ENCODE measurements at places on chromosomes 16 and 17. TPM values are rescaled to one million over a fixed set of nuclear protein-coding genes. Genes with fewer than 3 reads are reported as not detected.

DNA sequence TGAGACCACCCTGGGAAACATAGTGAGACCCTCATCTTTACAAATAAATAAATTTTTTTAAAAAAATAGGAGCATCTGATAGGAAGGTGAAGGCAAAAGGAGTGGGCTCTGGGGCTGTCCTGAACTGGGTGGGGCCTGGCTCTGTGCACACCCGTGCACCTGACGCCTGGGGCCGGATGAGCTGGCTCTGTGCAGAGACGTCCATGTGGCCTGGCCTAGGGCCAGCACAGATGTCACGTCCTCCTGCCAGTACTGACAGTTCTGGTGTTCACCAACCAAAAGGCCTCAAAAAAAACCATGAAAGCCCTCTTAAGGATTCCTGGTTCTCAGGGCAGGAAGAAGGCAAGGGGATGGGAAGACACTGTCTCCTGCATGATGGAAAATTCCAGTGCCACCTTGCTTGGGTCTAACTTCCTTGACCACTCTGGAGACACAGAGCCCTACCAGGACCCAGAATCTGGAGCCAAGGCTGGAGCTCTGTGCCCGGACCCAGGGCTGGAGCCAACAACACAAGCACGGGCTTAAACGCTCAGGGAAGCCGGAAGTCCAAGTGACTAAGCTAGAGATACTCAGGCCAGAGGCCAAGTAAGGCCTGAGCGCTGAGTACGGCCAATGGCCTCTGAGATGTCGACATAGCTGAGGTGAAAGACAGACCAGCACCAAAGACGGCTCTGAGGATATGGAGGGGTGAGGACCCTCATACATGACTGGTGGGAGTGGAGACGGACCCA lies 32.9 kb downstream of the COPRS start:
- H3K27me3 ChIP-seq = no peaks in the 10 kb centered on the region
- H3K36me3 ChIP-seq = no peaks in the 10 kb centered on the region

Gene AMDHD2
- total RNA-seq = 67.0 TPM

Gene AANAT
- total RNA-seq = not detected

GRCh38 chr16:84243732-84244131 lies 3.9 kb upstream of the KCNG4 start:
- no peaks in the 10 kb centered on the region for H3K4me1 ChIP-seq
- no peak overlapping the region for H3K27ac ChIP-seq
- no peaks in the 10 kb centered on the region for H3K27me3 ChIP-seq
- no peaks in the 10 kb centered on the region for H3K36me3 ChIP-seq

Gene NATD1
- total RNA-seq = 8.4 TPM

GRCh38 chr17:75490173-75490743 lies 25.1 kb downstream of the CASKIN2 start:
- H3K4me3 ChIP-seq = no peak overlapping the region
- H3K27ac ChIP-seq = peak overlapping the region; percentile 32
- H3K36me3 ChIP-seq = peaks cover 39% of the 10 kb centered on the region
- H3K4me1 ChIP-seq = peaks cover 25% of the 10 kb centered on the region
- DNase-seq = no peak

- H3K27me3 ChIP-seq = no peaks in the 10 kb centered on the region
- DNase-seq = no peak
- H3K4me1 ChIP-seq = peaks cover 24% of the 10 kb centered on the region
Observed at GRCh38 chr17:2054262-2054511, 716 bp upstream of the HIC1 start.

DNA sequence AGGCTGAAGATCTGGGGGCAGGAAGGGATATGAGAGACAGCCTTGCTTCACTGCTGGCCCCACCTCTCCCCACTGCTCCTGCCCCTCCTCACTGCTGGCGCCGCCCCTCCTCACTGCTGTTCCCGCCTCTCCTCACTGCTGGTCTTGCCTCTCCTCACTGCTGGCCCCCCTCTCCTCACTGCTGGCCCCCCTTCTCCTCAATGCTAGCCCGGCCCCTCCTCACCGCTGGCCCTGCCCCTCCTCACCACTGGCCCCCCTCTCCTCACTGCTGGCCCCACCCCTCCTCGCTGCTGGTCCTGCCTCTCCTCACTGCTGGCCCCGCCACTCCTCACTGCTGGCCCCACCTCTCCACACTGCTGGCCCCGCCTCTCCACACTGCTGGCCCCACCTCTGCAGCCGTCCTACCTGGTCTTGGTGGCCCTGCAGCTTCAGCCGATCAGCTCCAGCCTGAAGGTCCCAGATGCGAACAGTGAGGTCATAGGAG lies 9.5 kb upstream of the PAM16 start:
- H3K27me3 ChIP-seq = no peaks in the 10 kb centered on the region
- H3K27ac ChIP-seq = no peak overlapping the region
- no peak for DNase-seq
- peaks cover 16% of the 10 kb centered on the region for H3K36me3 ChIP-seq
- no peaks in the 10 kb centered on the region for H3K4me1 ChIP-seq
- no peak overlapping the region for H3K4me3 ChIP-seq

Gene TLCD1
- total RNA-seq = not detected

DNA sequence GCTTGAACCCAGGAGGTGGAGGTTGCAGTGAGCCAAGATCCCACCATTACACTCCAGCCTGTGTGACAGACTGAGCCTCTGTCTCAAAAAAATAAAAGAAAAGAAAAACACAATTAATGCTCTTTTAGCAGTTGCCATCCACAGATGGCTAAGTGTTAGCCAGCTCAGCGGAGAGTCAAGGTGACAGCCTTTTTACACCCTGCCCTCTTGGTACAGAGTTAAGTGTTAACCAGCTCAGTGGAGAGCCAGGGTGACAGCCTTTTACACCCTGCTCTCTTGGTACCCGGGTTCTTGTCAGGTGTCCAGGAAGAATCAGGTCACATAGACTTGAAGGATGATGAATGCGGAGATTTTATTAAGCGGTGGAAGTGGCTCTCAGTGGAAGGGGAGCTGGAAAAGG lies 7.8 kb upstream of the CD300LF start:
- no peaks in the 10 kb centered on the region for H3K27me3 ChIP-seq
- H3K4me3 ChIP-seq = no peak overlapping the region
- DNase-seq = no peak
- no peaks in the 10 kb centered on the region for H3K4me1 ChIP-seq
- no peaks in the 10 kb centered on the region for H3K36me3 ChIP-seq

Gene MYH11
- 2,411 TPM for total RNA-seq

Gene SLC16A11
- total RNA-seq = not detected

Gene SDK2
- total RNA-seq = 8.9 TPM

- H3K4me3 ChIP-seq = no peak overlapping the region
- H3K27me3 ChIP-seq = no peaks in the 10 kb centered on the region
- H3K27ac ChIP-seq = no peak overlapping the region
- no peak for DNase-seq
- H3K36me3 ChIP-seq = no peaks in the 10 kb centered on the region
- H3K4me1 ChIP-seq = no peaks in the 10 kb centered on the region
Observed at GRCh38 chr17:27985736-27986399, 56.6 kb upstream of the NLK start.

Gene WFDC1
- 4.6 TPM for total RNA-seq

DNA sequence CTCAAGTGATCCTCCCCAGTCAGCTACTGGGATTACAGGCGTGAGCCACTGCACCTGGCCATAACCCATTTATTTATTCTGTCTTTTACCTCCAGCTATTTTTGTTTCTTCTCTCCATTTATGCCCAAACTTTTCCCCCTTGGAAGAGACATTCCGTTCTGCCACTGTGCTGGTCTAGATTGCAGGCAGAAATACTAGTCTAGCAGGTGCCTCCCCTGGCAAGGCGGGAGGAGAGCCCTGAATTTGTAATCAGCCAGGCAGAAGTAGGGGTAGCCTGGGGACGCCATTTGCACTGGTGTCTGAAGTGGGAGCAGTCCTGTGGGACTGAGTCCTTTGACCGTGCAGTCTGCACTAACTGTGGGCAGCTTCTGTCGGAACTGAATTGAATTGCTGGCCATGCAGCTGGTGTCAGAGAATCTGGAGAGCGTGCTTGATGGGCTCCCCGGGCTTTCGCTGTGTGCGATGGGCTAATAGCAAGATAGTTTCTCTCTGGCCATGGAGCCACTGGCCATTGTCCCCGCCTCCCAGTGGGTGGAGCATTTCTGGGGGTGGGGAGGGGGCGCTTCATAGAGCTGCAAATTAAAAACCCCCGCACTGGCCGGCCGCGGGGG lies 31.5 kb upstream of the LITAF start:
- H3K27me3 ChIP-seq = no peaks in the 10 kb centered on the region
- H3K4me3 ChIP-seq = no peak overlapping the region
- no peak overlapping the region for H3K27ac ChIP-seq
- DNase-seq = no peak
- H3K36me3 ChIP-seq = no peaks in the 10 kb centered on the region
- peaks cover 7% of the 10 kb centered on the region for H3K4me1 ChIP-seq

GRCh38 chr16:69407702-69408323 lies 16.6 kb upstream of the CYB5B start:
- no peaks in the 10 kb centered on the region for H3K36me3 ChIP-seq
- no peak overlapping the region for H3K27ac ChIP-seq
- H3K4me3 ChIP-seq = no peak overlapping the region
- H3K27me3 ChIP-seq = no peaks in the 10 kb centered on the region

- no peak overlapping the region for H3K27ac ChIP-seq
- H3K4me1 ChIP-seq = peaks cover 16% of the 10 kb centered on the region
- H3K4me3 ChIP-seq = peak overlapping the region; percentile 48
- no peaks in the 10 kb centered on the region for H3K27me3 ChIP-seq
- H3K36me3 ChIP-seq = no peaks in the 10 kb centered on the region
Observed at GRCh38 chr16:14309906-14310305, 238.8 kb downstream of the MRTFB start.

GRCh38 chr17:50783193-50783660 lies 15.9 kb upstream of the ANKRD40CL start:
- H3K4me1 ChIP-seq = no peaks in the 10 kb centered on the region
- no peak overlapping the region for H3K27ac ChIP-seq
- no peaks in the 10 kb centered on the region for H3K27me3 ChIP-seq
- DNase-seq = peak; percentile 49
- H3K36me3 ChIP-seq = no peaks in the 10 kb centered on the region

Gene SLC52A1
- total RNA-seq = not detected

Gene WNK4
- not detected for total RNA-seq

DNA sequence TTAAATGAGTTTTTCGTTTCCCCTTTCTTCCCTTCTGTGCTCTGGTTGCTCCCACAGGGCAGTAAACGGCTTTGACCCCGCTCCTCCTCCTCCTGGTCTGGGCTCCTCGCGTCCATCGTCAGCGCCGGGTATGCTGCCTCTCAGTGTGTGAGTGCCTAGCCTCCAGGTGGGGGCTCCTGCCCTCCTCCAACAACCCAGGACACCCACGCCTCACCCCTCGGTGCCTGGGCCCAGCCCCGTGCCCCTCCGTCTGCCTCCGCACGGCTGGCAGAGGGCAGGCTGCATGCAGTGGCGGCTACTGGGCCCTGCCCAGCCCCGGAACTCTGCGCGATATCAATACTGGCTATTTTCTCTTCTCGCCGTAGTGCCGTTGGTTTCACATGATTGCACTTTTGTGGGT lies 31.2 kb downstream of the NDEL1 start:
- peak overlapping the region; percentile 7 for H3K4me3 ChIP-seq
- peak overlapping the region; percentile 73 for H3K27ac ChIP-seq

- no peak overlapping the region for H3K27ac ChIP-seq
- no peaks in the 10 kb centered on the region for H3K27me3 ChIP-seq
- H3K4me3 ChIP-seq = no peak overlapping the region
- no peaks in the 10 kb centered on the region for H3K36me3 ChIP-seq
- no peaks in the 10 kb centered on the region for H3K4me1 ChIP-seq
- no peak for DNase-seq
Observed at GRCh38 chr17:5260542-5260941, 21.5 kb upstream of the RABEP1 start.

Gene GNGT2
- total RNA-seq = 3.1 TPM

DNA sequence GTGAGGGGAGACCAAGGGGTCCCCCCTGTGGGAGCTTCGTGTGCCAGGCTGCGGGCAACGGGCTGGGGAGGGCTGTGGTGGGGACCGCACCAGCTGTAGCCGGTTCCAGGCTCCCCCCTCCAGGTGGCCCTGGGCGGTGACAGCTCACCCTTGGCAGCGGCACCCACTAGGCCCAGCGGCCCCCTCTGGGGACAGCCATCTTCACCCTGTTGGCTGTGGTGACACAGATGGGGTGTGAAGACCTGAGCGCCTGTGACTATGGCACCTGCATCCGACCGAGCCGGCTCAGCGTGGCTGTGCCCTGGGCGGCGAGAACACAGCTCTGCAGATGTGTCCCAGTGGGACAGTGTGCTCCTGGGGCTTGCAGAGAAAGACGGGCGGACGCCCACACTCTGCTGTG lies 1.1 kb upstream of the C1QTNF8 start:
- H3K27ac ChIP-seq = peak overlapping the region; percentile 91
- H3K27me3 ChIP-seq = no peaks in the 10 kb centered on the region
- peak overlapping the region; percentile 34 for H3K4me3 ChIP-seq
- no peaks in the 10 kb centered on the region for H3K36me3 ChIP-seq
- DNase-seq = no peak
- H3K4me1 ChIP-seq = peaks cover 71% of the 10 kb centered on the region

GRCh38 chr17:36016555-36016954 lies 1.2 kb downstream of the CCL23 start:
- no peaks in the 10 kb centered on the region for H3K36me3 ChIP-seq
- no peak for DNase-seq
- H3K4me3 ChIP-seq = no peak overlapping the region
- no peak overlapping the region for H3K27ac ChIP-seq

Gene SLC43A2
- 21.9 TPM for total RNA-seq

Gene ESRP2
- total RNA-seq = 9.1 TPM

Gene CD300A
- total RNA-seq = 7.7 TPM

GRCh38 chr16:6964679-6965078 lies 368.0 kb upstream of the RBFOX1 start:
- no peaks in the 10 kb centered on the region for H3K4me1 ChIP-seq
- H3K27me3 ChIP-seq = no peaks in the 10 kb centered on the region
- no peak overlapping the region for H3K4me3 ChIP-seq
- H3K36me3 ChIP-seq = no peaks in the 10 kb centered on the region
- no peak overlapping the region for H3K27ac ChIP-seq

Gene ARL5C
- not detected for total RNA-seq

Gene EVI2B
- total RNA-seq = 14.4 TPM

Gene ARL17A
- total RNA-seq = 13.7 TPM

GRCh38 chr17:68737761-68738443 lies 136.7 kb upstream of the FAM20A start:
- H3K4me3 ChIP-seq = no peak overlapping the region
- H3K27ac ChIP-seq = no peak overlapping the region
- H3K4me1 ChIP-seq = peaks cover 19% of the 10 kb centered on the region
- no peaks in the 10 kb centered on the region for H3K36me3 ChIP-seq
- DNase-seq = no peak

Gene MEFV
- 6.1 TPM for total RNA-seq

Gene TPSB2
- total RNA-seq = 58.3 TPM

- H3K4me1 ChIP-seq = peaks cover 51% of the 10 kb centered on the region
- no peak for DNase-seq
- H3K27me3 ChIP-seq = no peaks in the 10 kb centered on the region
- no peak overlapping the region for H3K4me3 ChIP-seq
- no peaks in the 10 kb centered on the region for H3K36me3 ChIP-seq
Observed at GRCh38 chr16:50247906-50248608, 18.3 kb upstream of the ADCY7 start.

Gene CTU2
- total RNA-seq = 11.1 TPM

DNA sequence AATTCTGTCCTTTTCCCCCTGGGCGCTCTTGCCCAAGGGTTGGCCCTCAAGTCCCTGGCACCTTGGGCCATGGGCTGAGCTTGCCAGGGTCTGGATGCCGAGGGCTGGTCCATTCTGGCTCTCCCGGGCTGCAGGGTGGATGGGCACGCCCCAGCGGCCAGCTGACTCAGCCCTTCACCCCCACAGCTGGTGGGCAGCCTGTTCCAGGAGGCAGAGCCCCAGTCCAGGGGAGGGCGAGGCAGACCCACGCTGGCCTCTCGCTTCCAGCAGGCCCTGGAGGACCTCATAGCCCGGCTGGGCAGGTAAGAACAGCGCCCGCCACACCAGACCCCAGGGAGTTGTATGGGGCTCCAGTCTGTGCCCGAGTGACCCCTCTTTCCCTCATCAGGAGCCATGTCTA lies 15.0 kb downstream of the MYO15B start:
- H3K27me3 ChIP-seq = no peaks in the 10 kb centered on the region
- no peak overlapping the region for H3K27ac ChIP-seq
- H3K4me1 ChIP-seq = no peaks in the 10 kb centered on the region
- H3K4me3 ChIP-seq = no peak overlapping the region

All from thoracic aorta (tissue), 2 donors.